Spinal cord (tissue), 10 donors: ENCODE measurements at places on chromosomes 6 and 20. TPM values are rescaled to one million over a fixed set of nuclear protein-coding genes. Genes with fewer than 3 reads are reported as not detected.

BPIFB2 gene
- not detected for polyA plus RNA-seq

GLP1R gene
- polyA plus RNA-seq, result 1.3 TPM

GZF1 gene
- polyA plus RNA-seq, result 21.1 TPM

DNA sequence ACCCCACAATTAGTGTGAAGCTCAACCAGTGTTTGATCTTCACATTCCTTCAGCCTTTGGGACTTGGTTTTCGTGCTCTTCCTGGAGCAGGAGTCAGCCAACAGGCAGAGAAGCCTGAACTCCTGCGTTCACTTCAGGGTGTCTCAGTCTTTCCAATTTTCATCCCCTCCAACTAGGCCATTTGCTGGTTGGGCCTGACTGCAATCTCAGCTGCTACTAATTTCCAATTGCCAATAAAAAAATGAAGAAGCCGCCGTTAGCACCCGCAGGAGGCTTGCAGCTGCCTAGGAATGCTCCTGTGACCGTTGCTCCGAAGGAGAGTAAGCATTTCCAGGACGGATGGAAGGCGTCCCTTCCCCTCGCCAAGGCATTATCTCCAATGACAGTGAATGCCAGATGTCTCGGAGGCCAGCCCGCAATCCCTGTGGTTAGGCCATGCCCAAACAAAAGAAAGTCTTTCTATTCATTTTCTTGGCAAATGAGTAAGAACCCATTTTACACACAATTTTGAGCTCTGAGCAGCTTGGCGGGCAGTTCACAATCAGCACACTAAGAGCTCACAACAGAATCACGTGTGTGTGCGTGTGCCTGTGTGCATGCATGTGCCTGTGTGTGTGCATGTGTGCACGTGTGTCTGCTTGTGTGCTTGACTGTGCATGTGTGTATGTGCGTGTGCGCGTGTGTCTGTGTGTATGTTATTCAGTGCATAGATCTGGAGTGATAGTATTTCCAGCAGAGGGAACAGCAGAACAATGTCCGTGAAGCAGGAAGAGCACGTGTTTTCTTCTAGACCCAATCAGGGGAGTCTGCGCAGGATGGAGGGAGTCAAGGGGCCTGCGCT is 301.2 kb downstream of the SMOC2 start:
- no peak overlapping the region for H3K27ac ChIP-seq
- no peaks in the 10 kb centered on the region for H3K36me3 ChIP-seq
- H3K4me3 ChIP-seq, result no peak overlapping the region
- no peaks in the 10 kb centered on the region for H3K27me3 ChIP-seq

DNA sequence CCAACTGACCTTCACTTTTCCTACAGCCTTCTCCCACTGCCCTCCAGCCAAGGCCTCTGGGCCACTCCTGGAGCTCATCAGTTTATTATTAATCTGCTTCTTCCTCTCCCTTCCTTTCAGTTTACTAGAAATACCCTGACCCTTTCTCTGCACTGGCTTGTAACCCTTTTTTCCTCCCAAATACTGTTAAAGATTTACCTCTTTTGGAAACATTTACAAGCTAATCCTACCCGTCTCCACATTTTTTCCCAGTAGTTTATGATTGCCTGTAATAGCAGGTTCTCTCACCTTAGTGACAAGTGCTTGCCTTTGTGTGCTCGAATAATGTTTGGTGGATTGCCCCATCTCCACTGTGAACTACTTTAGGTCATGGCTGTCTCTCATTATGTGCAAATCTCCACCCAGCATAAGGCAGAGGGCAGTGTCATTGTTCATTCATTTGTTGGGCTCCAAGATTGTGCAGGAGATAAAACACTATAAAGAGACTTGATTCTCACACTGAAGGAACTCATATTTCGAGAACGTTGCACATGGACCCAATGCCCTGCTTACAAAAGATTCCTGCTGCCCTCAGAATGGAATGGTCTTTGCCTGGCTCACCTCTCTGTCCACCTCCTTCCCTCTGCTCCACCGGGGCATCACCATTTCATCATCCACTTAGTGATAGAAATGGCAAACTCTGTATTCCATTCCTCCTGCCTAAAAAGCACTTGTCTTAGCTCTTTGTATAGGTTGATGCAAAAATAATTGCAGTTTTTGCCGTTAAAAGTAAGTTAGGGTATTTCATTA is 491.1 kb downstream of the UTRN start:
- H3K4me3 ChIP-seq, result no peak overlapping the region
- H3K4me1 ChIP-seq, result no peaks in the 10 kb centered on the region
- H3K27me3 ChIP-seq, result no peaks in the 10 kb centered on the region
- H3K27ac ChIP-seq, result no peak overlapping the region

- no peaks in the 10 kb centered on the region for H3K27me3 ChIP-seq
- no peak overlapping the region for H3K27ac ChIP-seq
- H3K4me1 ChIP-seq, result no peaks in the 10 kb centered on the region
- H3K4me3 ChIP-seq, result no peak overlapping the region
- no peak for DNase-seq
Measured at GRCh38 chr6:131173680-131174079, 38.4 kb downstream of the AKAP7 start.

- no peaks in the 10 kb centered on the region for H3K27me3 ChIP-seq
- H3K27ac ChIP-seq, result peak overlapping the region; percentile 67
- no peak for DNase-seq
- peaks cover 15% of the 10 kb centered on the region for H3K36me3 ChIP-seq
- H3K4me3 ChIP-seq, result no peak overlapping the region
Measured at GRCh38 chr20:31698803-31699718, 23.6 kb downstream of the BCL2L1 start.

GRCh38 chr6:111725446-111726112 is 119.9 kb upstream of the TRAF3IP2 start:
- peaks cover 20% of the 10 kb centered on the region for H3K4me1 ChIP-seq
- no peak overlapping the region for H3K4me3 ChIP-seq
- H3K36me3 ChIP-seq, result no peaks in the 10 kb centered on the region
- no peak for DNase-seq
- H3K27ac ChIP-seq, result peak overlapping the region; percentile 34

DNA sequence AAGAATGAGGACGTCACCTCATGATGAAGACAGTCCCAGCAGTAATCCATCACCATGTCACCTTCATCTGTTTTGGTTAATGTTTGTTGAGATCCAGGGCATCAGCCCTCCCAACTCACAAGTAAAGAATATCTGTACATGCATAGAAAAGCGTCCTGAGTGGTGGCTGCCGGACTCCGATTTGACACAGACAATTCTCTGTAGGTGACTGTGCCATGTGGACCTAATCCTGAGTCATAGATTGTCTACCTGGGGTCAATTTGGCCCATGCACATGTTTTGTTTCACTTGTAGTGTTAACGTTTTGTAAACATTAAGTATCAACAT is 168.4 kb upstream of the UST start:
- no peak for DNase-seq
- H3K27ac ChIP-seq, result no peak overlapping the region
- no peak overlapping the region for H3K4me3 ChIP-seq
- H3K36me3 ChIP-seq, result no peaks in the 10 kb centered on the region
- H3K27me3 ChIP-seq, result no peaks in the 10 kb centered on the region
- H3K4me1 ChIP-seq, result no peaks in the 10 kb centered on the region

DNA sequence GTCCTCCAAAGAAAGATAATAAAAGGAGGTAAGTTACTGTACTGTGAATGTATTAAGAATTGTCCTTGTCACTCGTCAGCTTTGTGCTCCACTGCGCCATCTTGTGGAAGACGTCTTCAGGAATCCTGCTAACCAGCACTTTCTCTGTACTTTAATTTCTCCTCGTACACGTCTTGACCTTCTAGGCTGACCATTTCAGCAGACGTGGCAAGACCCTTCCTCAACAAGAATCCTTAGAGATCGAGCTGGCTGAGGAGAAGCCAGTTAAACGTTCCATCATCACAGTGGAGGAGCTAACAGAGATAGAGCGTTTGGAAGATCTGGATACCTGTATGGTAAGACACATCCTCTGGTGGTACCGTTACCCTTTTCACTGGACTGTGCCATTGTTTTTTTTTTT is 95.5 kb upstream of the SCGN start:
- H3K36me3 ChIP-seq, result no peaks in the 10 kb centered on the region
- DNase-seq, result peak; percentile 89
- H3K27ac ChIP-seq, result no peak overlapping the region
- no peaks in the 10 kb centered on the region for H3K27me3 ChIP-seq
- no peak overlapping the region for H3K4me3 ChIP-seq
- no peaks in the 10 kb centered on the region for H3K4me1 ChIP-seq
